ENCODE measurements at places on chromosomes 3 and 15. TPM values are rescaled to one million over a fixed set of nuclear protein-coding genes. Genes with fewer than 3 reads are reported as not detected.

GRCh38 chr3:129663930-129664646 is 57.6 kb upstream of the PLXND1 start:
- peak; percentile 65 for DNase-seq

GRCh38 chr15:63532307-63532744 is 27.9 kb downstream of the USP3 start:
- no peak for DNase-seq

- DNase-seq: no peak
Measured at GRCh38 chr15:82040862-82041261, 5.0 kb downstream of the MEX3B start.

DNA sequence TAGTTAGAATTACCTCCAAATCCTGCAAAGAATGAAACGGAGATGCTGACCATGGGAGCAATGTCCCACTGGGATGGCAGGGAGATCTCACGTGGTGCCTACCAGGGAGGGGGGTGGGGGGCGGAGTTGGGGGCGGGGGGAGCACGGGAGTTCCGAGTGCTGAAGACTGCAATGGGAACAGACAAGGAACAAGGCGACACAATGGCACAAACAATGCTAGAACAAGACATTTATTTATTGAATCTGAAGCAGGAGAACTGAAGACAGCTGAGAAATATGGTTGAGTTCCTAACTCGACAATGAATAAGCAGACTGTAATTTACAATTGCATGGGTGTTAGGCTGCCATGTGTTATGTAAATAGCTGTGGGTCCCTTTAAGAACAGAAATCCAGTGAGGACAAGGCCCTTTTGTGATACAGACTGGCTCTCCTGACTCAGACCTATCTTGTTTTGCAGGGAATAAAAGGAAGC is 91.2 kb downstream of the AQP9 start:
- DNase-seq: no peak

DNA sequence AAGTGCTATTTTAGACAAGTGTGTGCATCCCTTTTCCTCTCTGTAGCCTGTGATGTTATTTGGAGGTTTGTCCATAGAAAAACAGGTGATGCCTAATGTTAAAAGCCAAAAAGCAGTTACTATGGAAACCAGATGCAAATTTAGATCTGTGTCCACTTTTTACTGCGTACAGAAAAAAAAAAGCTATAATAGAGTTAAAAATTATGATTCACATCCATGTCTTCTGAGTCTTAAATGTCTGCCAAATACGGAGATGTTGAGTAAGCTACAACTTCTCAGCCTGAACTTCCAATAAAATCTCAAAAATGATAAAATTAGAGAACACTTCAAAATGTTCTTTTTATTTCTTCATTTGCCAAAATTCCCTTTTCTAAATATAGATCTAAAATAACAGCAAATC is 74.2 kb upstream of the GAP43 start:
- DNase-seq: no peak

DNA sequence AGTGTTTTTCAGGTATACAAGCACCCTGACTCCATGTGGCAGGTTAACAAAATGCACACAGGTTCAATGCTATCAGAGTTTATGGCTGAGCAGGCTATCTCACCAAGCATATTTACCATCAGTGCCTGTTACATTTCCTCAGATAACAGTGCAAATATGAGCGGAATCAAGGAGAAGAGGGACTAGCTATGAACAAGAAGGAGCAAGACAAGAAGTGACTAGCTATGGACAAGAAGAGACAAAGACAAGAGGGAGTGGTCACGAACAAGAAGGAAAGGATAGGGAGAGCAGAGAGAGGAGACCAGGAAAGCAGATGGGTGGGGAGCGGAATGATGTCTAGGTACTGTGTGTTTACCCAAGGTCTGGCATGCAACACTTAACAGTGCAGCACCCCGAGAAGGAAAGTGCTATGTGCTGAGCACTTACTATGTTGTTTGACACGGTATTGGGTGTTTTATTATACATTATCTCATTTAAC is 8.6 kb downstream of the ILDR1 start:
- no peak for DNase-seq

DNA sequence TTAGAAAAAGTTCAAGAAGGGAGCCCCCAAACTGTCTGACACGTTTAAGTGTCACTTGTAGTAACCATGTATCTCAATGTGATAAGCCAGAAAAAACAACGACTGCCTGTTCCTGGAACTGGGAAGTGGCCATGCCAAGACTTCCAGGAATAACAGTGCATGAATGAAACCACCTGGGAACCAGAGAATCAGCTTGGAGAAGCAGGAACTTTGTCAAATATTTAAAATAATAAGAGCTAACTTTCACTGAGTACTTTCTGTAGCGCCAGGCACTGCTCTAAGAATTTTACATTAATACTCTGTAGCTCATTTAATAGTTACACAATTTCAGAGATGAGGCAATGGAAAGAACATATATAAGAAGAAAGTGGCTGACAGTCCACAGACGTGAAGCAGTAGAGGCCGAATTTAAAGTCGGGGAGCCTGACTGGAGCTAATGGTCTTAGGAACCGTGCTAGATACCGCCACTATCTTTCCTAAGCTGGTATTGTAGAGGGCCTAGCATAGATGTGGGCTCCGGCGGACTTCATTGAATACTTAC is 876 bp downstream of the PLSCR1 start:
- no peak for DNase-seq

- peak; percentile 73 for DNase-seq
Measured at GRCh38 chr3:134709561-134710312, 58.9 kb upstream of the KY start.

DNA sequence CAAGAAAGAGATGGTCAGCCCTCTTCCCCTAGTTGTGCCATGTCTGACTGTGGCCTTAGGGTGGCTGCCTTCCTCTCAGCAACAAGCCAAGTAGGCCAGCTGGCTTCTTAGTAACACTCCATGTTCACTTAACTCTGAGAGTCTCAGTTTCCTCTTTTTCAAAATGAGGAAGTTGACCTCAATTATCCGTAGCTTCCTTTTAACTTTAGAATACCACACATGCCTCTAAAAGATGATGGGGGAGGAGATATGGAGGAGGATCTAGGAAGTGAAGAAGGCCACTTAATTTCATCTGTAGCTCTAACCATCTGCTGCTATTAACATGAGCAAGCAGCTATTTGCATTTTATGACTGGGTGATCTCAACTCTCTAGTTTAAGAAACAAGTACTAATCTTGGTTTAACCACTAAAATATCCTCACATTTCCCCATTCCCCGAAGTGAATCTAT is 32.9 kb downstream of the CD200R1L start:
- DNase-seq: no peak

DNA sequence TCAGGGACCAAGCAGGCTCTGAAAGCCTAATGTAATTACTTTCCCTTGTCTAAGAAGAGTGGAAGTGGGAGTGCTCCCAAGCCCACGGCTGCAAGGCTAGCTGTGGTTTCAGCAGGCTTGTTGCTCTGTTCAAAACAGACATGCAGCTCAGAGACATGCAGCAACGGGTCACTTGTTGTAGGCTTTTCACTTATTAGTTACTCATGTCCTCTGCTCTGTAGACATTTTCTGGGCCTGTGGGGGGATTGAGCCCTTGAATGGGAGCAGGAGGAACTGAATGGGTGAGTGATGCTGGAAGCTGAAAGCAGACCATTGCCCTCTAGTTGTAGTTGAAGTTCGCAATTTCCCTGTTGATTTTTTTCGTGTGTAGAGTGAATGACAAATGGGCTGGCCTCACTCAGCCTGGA is 261.9 kb upstream of the NR2E3 start:
- no peak for DNase-seq

DNA sequence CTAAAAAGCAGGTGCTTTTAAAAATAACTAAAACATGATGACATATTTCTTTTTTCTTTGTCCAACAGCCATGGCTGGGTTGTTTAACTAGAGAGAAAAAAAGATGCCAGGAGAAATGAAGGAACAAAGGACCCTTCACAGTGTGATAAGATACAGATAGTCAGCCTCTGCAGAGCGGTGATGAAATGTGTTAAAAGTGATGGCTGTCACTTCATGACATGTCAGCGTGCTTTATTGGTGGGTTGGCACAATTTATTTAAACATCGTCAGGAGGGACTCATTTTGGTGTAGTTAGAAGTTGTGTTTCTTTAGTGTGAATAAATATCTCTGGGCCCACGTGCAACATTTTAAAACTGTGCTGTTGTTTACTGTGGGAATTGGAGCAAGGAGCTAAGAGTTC is 887.4 kb upstream of the CFAP20DC start:
- no peak for DNase-seq

DNA sequence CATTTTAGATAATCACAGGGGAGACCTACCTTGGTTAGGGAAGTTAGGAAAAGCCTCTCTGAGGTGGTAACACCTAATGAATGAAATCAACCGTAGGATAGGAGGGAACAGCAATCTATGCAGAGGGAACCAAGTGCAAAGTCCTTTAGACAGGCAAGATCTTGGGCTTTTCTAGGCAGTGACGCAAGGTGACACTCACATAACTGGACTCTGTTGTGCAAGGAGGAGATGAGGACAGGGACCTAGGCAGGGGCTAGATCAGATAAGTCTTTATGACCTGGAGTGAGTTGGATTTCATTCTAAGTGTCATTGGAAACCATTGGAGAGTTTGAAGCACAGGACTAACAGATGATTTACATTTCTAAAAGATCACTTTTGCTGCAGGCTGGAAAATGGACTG is 4.6 kb upstream of the LMOD3 start:
- no peak for DNase-seq

DNA sequence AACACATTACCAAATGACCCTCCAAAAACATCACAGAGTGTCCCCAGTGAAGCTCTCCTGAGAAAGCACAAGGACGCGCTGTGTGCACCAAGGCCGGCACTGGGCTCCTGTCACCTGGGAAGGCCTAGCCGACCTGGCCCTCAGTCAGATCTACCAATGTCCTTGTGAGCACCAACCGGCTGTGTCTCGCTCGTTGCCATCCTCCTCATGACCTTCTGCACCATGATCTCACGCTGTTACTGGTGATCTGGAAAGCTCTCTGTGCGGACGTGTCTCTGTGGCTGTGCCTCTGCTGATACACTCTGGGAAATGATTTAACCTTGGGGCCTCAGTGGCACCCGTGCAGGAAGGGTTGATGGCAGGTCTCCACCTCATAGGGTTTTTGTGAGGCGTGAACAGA is 24.2 kb downstream of the ZXDC start:
- DNase-seq: no peak

DNA sequence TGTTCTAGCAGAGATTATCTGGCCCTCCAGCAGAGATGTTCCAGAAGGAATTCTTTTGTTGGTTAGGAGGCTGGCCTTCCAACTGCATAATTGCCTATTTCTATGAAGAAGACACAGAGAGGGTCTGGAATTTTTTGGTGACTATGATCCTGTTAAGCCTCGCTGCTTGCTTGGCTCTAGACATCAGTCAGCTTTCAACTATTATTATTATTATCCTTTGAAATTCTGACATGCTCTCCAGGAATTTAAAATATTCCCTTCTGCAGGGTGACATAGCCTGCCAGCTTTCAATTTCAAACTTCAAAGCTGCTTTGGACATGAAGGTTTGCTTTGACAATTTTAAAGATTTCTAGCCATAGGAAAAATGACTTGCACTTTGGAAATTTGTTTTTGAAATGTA is 26.3 kb upstream of the ZNF148 start:
- peak; percentile 47 for DNase-seq

- no peak for DNase-seq
Measured at GRCh38 chr15:83284559-83285283, at the start of gene BNC1. Gene BNC1, minus strand, starts transcription at chr15:83284664. Its CDS starts 36 bp downstream, at chr15:83284628.

- DNase-seq: no peak
Measured at GRCh38 chr3:73423116-73423515, 201.6 kb downstream of the PDZRN3 start.

DNA sequence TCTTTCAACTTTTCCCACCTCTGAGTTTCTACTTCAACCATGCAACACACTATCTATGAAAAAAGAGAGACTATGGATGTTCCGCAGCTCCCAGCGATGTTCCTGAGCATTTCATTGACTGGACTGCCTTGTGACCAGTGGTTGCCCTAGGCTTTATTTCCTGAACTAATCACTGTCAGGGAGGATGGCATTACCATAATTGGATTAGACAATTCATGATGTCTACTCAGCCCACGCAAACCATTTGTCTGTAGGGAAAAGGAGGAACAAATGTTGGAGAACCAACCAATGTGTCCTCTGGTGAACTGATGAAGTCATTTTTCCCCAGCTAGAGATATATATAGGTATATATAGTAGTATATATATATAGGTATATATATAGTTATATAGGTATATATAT is 229.3 kb upstream of the MCTP2 start:
- DNase-seq: no peak

GRCh38 chr3:30355622-30356021 is 250.8 kb upstream of the TGFBR2 start:
- no peak for DNase-seq

DNA sequence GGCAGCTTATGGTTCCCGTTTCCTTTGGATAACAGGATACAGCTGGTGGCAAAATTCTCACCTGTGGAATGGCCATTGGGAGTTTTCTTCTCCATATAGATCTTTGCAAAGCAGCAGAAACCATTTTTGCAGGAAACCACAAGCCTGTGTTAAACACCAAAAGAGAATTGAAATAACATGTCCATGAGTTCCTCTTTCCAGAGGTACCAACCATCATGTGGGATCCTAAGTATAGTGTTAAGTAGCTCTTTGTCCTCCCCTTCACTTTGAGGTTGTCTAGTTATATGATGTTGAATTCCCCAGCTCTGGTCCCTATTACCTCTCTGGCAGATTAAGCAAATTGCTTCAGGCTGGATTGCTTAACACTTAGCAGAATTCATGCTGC is 94.9 kb downstream of the AKAP13 start:
- DNase-seq: no peak

- DNase-seq: peak; percentile 25
Measured at GRCh38 chr15:37289109-37289765, 188.9 kb upstream of the MEIS2 start.

GRCh38 chr3:179416681-179417080 is 34.6 kb downstream of the GNB4 start:
- no peak for DNase-seq

DNA sequence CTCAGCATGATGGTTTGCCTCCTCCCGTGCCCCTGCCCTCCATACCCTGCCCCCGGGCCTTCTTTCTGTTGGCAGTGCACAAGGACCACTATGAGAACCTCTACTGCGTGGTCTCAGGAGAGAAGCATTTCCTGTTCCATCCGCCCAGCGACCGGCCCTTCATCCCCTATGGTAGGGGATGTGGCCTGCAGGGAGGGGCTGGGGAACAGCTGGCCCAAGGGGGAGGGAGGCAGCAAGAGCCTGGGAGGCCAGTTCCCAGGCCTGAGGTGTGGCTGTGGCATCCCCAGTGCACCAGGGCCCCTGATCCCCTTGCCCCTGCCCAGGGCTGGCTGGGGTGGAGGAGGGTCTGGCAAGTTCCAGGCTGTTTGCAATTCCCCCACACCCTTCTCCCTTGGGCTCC is 2.6 kb upstream of the PLA2G4B start:
- DNase-seq: no peak

GRCh38 chr3:21292971-21293370 is 458.0 kb downstream of the ZNF385D start:
- DNase-seq: no peak

- DNase-seq: peak; percentile 21
Measured at GRCh38 chr15:87154761-87155160, 1075.1 kb downstream of the AGBL1 start.

Gene AGTR1
- not detected for total RNA-seq

Gene CIP2A
- total RNA-seq: 40.5 TPM

Gene LARP6
- 28.2 TPM for total RNA-seq

Gene SAMMSON
- total RNA-seq: not detected

Gene HYAL1
- not detected for total RNA-seq

Gene POC1A
- 10.7 TPM for total RNA-seq

Gene SLC24A5
- not detected for total RNA-seq

Gene TTC21A
- total RNA-seq: 1.4 TPM

Gene NAA50
- total RNA-seq: 218 TPM

Gene IGSF10
- 4.3 TPM for total RNA-seq

Gene NEK10
- total RNA-seq: 1.4 TPM

Gene LYSMD2
- 19.8 TPM for total RNA-seq

Gene HACL1
- total RNA-seq: 19.5 TPM

Gene NRG4
- total RNA-seq: not detected

Gene BTD
- total RNA-seq: 34.6 TPM

Gene BOC
- total RNA-seq: 5.0 TPM
